ENCODE measurements at places on chromosomes 13 and 19.

- DNase-seq, result no peak
Measured at GRCh38 chr13:112561478-112561877, 26.5 kb downstream of the TUBGCP3 start.

- no peak for DNase-seq
Measured at GRCh38 chr13:73984949-73985691, 149.1 kb downstream of the KLF12 start.

GRCh38 chr13:91978571-91978970 is 580.1 kb downstream of the GPC5 start:
- no peak for DNase-seq

- no peak for DNase-seq
Measured at GRCh38 chr13:94978516-94978915, 266.2 kb upstream of the SOX21 start.

- no peak for DNase-seq
Measured at GRCh38 chr19:17806945-17807344, 12.0 kb downstream of the B3GNT3 start.

DNA sequence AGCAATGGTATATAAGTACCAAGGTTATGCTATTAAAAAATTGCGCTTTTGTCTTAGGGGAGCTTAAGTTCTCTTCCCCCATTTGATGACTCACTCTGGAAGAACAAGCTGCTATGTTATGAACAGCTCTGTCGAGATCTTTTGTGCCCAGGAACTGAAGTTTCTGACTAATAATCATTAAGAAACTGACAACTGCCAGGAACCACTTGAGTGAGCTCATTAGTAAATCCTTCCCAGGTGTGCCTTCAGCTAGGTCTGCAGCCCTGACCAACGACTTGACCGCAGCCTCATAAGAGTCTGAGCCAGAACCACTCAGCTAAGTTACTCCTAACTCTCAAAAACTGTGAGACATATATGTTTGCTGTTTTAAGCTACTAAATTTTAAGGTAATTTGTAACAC is 147.8 kb downstream of the SLITRK6 start:
- DNase-seq, result no peak

- DNase-seq, result no peak
Measured at GRCh38 chr13:107209824-107210722, 642.1 kb upstream of the ARGLU1 start.

DNA sequence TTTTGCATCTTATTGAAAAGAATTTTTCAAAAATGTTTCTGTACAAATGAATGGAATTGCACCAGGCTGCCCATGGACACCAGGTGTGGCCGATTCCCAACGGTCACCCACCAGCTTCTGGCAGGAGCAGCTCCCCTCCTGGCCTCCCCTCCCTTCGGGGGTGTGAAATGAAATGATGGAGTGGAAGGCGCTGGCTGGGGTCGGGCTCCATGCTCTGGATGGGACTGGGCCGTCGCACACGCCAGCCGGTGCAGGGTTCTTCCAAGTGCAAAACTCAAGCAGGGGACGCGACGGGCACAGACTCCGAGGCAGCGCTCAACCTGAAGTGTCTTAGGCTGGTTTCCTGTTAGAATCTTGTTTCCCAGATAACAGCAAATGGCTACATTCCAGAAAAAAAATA is 21.9 kb downstream of the C19orf44 start:
- no peak for DNase-seq

DNA sequence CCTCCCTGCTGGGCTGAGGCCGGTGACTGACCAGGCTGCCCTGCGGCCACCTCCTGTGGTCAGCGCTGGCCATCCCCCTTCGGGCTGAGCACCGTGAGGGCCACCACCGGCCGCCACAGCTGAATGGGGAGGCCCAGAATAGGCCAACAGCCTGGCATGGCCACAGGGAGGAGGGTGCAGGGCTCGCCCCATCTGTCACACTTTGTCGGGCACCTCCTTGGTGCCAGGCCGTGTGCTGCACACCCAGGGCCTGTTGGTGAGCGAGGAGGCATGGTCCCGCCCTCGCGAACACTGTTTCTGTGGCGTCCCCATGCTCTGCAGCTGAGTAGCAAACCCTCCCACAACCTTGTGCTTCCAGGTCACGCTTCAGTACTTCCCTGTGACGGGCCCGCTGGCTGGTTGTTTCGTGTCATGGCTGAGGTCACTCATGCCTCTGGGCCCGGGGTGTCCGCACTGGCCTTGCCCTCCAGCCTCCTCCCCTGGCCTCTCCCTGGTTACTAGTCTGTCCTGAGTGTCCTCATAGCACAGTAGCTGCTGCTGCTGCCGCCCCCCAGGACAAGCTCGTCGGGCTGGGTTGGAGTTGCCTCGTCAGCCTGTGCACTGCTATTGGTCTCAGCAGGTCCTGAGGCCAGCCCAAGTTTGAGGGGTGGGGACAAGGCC is 15.2 kb downstream of the EPN1 start:
- DNase-seq, result no peak

- DNase-seq, result peak; percentile 12
Measured at GRCh38 chr13:23579896-23580683, 9.9 kb downstream of the TNFRSF19 start.

GRCh38 chr13:24684600-24684998 is 4.4 kb downstream of the ATP12A start:
- DNase-seq, result no peak

DNA sequence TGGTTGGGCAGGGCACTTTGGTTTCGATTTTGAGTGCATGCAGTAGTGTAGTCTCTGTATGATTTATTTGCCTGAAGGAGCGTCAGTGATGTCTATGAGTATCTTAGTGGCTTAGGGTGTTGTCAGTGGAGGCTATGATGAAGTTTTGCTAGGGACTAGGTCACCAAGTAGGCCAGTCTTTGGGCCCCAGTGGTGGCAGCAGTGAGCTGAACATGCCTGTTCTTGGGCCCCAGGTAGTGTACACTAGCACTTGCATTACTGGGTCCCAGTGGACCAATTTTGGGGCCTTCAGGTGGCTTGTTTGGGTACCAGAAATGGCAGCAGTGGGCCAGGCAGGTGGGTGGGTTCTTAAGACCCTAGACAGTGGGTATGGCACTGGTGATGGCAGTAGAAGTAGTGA is 598.7 kb upstream of the SPRY2 start:
- DNase-seq, result no peak

DNA sequence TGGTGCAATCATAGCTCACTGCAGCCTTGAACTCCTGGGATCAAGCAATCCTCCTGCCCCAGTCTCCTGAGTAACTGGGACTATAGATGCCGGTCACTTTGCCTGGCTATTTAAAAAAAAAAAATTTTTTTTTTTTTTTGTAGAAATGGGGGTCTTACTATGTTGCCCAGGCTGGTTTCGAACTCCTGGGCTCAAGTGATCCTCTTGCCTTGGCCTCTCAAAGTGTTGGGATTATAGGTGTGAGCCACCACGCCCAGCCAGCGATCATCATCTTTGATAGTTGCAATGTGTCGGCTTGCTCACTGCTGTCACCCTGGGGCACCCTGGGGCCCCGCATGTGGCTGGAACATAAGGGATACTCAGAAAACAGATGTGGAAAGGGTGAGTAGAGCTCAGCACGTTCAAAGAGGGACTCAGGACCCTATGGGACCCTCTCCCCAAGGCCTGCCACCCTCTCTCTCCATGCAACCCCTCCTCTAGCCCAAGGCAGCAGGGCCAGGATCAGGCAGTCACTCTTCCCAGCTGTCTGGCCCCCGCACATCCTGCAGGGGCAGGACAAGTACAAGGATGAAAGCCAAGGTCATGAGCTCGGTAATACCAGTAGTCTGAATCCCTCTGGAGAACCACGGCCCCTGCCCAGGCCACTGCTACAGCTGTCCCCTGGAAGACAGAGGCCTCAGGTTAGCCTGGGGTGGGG is 6.5 kb upstream of the CCL25 start:
- no peak for DNase-seq

GRCh38 chr19:6211632-6212402 is 68.0 kb downstream of the MLLT1 start:
- no peak for DNase-seq

GRCh38 chr19:35935911-35936737 is at the start of gene LRFN3:
LRFN3 (plus strand) TSS chr19:35936374; CDS start chr19:35939426, 3,052 bp downstream.
- DNase-seq, result no peak

- DNase-seq, result no peak
Measured at GRCh38 chr19:57667228-57667627, 1.5 kb upstream of the ZSCAN4 start.

- no peak for DNase-seq
Measured at GRCh38 chr13:27472941-27473340, 22.6 kb upstream of the MTIF3 start.

- DNase-seq, result no peak
Measured at GRCh38 chr19:2524840-2525723, 49.2 kb downstream of the GADD45B start.

Measured in B cell (primary cell).